ENCODE measurements at places on chromosomes 13 and 19.

- no peak for DNase-seq
Observed at GRCh38 chr13:39587939-39588338, 15.1 kb downstream of the LHFPL6 start.

- no peak for DNase-seq
Observed at GRCh38 chr13:107373551-107373950, 805.6 kb upstream of the ARGLU1 start.

- DNase-seq: no peak
Observed at GRCh38 chr13:30520571-30520970, 54.8 kb upstream of the HMGB1 start.

DNA sequence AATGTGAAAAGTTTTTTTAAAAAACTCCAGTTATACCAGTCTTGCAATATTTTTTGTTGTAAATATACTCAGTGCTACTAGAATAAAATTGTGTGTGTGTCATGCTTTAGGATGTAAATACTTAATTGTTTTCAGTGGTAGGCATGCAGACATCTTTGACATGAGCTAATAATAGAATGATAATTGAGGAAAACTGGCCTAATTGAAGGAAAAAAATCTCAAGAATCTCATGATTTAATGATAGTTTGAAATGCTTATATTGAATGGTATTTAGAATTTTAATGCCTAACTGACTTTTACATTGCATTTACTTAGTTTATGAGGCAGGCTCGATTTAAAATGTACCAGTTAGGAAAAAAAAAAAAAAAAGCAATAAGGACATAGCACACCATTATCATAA lies 3.2 kb upstream of the MAB21L1 start:
- no peak for DNase-seq

DNA sequence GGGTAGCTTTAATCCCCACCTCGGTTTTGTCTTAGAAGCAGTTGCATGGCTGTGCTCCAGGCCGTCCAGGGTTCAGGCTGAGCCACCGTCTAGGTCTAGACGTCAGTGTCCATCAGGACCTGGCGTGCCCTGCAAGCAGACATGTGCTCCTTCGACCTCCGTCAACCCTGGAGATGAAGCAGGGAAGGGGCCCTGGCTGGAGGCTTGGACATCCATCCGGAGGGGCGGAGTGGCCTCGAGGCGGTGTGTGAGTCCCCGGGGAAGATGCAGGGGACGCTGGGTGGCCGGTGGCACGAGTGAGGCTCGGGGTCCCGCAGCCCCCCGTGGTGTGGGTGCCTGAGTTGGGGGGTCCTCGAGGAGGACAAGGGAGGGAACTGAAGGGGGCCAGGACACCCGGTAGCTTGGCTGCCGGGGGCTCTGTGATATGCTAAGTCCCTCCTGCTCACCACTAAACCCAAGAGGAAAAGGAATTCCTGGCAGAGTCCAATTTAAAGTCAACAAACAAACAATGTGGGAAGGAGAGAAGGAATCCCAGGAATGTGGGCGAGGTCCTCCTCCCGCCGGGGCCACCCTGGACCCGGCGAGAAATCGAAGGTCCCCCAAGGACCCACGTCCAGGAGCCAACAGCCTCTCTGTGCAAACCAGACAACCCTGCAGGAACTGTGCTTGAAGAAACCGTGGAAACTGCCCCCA lies 14.9 kb upstream of the PTBP1 start:
- DNase-seq: peak; percentile 73

DNA sequence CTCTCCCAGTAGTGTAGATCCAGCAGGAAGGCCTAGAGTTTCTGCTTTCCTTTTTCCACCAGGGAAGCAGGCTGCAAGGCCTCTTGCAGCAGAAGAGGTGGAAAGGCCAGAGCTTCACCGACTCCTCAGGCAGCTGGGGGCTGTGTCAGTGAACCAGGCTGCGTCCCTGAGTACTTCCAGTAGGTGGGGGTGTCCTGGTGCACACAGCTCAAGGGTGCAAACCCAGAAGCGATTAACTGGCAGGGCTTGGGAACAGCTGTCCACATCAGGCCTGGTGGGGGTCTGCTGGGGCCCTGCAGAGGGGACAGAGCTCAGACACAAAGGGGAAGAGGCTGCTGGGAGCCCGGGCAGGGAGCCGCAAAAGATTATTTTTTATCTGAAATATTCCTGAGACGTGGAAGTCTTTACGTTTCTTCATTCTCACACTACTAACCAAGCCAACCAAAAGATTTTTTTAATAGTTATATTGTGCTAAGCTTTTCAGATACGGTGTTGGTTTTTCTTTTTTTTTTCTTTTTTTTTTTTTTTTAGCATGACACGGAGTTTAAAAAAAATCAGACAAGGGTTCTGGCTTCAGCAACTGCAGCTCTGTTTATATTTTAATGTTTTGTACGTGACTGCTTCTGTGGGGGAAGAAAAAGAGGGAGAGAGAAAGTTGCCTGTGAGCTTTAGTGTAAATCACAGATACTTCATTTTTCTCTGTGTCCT lies 11.0 kb downstream of the TSHZ3 start:
- DNase-seq: peak; percentile 80

DNA sequence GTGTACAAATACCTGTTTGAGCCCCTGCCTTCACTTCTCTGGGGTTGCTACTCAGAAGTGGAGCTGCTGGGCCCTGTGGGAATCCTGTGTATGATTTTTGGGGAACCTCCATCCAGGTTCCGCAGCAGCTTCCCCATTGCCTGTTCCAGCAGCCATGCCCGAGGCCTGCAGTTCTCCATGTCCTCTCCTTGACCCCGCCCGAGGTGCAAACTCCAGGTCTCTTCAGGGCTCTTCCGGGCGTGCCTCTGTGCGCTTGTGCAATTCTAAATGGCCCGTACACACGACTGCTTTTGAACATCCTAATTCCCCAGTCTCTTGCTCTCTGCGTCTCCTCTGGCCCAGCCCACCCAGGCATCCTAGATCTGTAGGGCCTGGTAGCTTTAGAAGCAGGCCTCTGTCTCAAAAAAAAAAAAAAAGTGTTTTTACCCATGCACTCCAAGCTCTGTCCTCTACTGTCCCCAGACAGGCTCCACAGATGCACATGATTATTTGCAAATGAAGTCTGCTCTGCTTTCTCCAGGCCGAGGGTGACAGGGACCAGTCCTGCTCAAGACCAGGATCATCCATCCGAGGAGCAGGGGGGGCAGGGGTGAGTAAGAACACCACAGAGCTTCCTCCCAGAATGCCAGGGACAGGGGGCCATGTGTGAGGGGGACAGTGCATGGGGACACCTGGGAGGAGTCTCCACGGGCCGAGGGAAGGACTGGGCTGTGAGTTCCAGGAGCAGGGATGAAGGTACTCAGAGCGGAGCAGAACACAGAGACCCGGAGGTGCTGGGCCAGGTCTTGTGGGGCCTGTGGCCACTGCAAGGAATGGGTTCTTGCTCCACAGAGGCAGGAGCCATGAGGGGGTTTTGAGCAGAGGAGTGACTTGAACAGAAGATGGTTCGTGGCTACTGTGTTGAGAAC lies 51.7 kb downstream of the SLC7A9 start:
- DNase-seq: no peak

- peak; percentile 96 for DNase-seq
Observed at GRCh38 chr19:40365613-40366401, 17.3 kb downstream of the PLD3 start.

DNA sequence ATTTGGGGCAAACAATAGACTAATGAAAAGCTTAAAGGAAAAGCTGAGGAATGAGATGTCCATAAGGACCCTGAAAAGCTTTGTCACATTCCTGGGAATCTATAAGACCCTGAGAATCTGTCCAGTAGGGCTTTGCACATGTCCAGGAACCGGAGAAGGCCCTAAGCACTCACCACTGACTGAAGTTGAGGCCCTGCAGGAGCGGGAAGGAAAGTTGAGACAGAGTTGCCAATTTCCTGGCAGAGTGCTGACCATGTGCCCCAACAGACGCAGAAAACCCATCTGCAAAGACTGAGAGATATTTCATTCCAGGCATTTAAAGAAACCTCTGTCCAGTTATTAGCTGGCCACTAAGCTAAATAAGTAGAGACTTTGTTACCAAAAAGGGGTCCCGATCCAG lies 890.5 kb downstream of the UQCRFS1 start:
- no peak for DNase-seq

DNA sequence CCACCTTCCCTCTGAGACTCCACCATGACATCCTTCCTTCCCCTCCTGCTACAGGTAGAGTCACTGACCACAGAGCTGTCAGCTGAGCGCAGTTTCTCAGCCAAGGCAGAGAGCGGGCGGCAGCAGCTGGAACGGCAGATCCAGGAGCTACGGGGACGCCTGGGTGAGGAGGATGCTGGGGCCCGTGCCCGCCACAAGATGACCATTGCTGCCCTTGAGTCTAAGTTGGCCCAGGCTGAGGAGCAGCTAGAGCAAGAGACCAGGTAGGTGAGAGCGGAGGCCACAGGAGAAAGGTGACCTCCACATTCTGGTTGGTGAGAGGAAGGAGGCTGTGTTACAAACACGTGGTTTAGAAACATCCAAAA lies 27.6 kb downstream of the KCNC3 start:
- DNase-seq: no peak

- DNase-seq: no peak
Observed at GRCh38 chr19:10044390-10044789, 31.1 kb downstream of the RDH8 start.

DNA sequence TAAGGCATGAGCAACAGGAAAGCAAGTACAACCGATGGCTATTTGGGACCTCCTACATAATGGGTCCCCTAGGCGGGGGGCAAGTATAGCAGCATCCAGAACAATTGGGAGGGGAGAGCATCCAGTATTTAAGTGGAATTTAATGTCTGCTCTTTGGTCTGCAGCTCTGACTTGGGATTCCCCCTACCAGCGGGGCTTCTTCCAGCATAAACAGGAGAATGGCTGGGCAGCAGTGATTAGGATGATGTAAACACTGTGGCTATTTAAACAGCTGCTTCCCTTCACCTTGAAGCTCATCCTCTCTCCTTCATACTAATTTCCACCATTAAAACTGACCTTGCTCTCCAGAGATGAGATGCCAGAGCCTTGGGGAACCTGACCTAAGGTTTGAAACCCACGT lies 73.9 kb upstream of the OXGR1 start:
- DNase-seq: no peak

DNA sequence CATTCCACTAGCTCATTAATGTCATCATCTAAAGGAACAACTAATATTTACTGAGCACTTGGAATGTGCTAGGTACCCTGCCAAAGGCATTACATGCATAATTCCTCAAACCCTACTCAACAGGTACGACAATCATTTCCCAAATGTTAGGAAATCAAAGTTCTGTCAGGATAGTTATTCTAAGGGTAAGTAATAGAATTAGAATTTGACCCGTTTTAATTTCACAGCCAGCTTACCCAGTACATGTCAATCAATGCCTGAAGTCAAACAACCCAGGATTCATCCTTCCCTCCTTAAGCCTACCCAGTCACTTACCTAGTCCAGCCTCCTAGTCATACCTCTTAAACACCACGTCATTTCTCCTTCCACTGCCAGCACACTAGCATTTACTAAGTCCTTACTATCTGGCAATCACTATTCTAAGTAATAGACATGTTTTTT lies 2.4 kb downstream of the LNX2 start:
- DNase-seq: no peak

- DNase-seq: no peak
Observed at GRCh38 chr19:4373601-4374497, 26.5 kb downstream of the SH3GL1 start.

GRCh38 chr19:32652894-32653598 lies 21.9 kb downstream of the ANKRD27 start:
- no peak for DNase-seq

- DNase-seq: no peak
Observed at GRCh38 chr13:59495936-59496512, 667.7 kb downstream of the DIAPH3 start.

DNA sequence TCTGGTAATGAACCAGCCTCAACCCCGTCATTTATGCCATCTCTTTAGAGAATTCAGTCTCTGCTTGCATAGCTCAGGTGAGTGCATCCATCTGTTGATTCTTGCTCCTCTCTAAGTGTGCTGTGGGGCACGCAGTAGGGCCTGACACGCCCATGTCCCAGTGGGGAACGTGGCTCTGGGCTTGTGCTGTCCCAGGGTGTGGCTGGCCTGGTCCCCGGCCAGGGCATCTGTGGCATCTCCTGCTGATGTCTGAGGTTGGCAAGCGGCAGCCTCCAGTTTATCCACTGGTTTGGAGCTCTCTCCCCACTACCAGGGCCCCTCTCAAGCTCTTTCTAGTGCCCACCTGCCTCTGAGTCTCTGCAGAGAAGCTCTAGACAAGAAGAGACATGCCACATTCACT lies 146.6 kb upstream of the GJB6 start:
- DNase-seq: no peak

DNA sequence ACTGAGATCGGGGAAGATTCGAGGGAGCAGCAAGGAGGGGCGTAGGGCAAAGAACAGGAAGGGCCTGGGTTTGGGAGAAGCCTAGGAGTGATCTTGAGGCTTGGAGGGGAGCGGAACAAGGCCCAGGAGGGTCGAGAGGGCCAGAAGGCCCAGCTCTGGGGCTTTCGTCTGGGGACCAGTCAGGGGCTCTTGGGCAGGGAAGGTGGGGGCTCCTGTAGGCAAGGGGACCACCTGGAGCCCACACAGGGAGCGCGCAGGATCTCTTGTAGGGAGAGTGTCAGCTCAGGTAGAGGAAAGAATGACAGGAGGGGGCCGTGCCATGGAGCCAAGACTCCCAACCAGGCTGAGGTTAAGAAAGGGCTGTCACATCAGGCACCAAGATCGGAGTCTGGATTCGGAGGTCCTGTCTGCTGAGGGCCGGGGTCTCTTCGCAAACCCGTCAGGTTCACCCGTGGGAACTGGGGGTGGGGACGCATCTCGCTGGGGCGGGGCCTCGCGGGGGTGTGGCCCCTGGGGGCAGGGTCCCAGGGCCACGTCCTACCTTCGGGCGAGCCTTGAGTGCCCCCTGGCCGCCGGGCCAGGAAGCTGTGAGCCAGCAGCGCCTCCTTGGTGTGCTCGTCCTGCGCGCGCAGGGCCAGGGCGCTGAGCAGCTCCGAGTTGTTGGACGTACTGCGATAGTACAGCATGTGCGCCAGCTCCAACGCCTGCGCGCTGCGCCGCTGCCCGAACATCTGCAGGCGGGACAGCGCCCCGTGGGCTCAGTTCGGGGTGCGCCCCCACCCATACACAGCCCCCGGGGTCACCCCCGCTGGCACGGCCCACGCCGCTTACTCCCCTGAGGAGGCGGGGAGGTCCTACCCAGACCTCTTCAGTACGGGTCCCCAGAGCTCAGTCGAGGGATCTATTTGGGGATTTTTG lies 8.4 kb downstream of the EMP3 start:
- DNase-seq: peak; percentile 92

GRCh38 chr19:6706633-6706958 lies 13.9 kb downstream of the C3 start:
- no peak for DNase-seq

DNA sequence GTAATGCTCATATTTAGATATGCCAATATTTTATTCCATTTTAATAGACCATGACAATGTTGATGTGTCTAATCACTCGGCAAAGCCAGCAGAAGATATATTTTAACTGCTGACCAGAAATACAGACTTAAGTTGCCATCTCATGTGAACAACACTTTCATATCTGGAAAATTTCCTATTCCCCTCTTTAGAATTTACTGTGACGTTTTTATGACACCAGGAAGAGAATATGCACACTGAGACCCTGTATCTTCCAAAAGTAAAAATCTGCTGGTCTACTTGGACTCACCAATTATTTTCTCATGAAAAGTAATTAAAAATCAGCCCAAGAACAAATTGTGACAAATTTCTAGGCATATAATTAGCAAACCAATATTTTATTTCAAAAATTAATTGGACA lies 2.1 kb downstream of the PROSER1 start:
- DNase-seq: no peak

Data from ecto neural progenitor cell (in vitro differentiated cells).